ENCODE measurements at places on chromosomes 7 and 10.

GRCh38 chr7:20279979-20280378 lies 50.7 kb upstream of the ITGB8 start:
- DNase-seq, result no peak

DNA sequence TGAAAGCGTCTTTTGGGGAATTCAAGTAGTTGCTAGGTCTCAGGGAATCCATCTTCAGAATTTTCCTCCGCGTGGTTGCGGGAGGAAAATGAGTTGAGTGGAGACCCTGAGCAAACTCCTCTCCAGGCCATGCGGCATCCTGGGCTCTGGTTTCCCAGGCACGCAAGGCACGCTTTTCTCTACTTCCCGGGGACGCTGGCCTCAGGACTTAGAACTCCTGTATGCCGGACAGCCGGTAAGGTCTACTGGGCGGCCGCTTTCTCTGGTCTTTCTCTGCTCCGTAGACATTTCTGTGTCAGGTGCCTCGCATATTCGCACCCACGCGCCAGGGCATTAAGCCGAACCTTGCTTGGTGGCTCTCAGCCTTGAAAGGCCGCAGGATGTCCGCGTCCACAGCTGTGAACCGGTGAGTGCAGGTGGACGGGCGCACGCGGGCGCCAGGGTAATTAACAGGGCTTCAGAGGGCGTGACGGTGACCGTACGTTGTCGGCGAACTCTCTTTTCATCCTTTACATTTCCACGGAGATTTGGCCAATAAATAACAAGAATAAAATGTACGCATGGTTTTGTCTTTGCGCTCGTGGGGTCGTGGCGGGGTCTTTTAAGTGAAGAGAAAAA lies 992 bp upstream of the RBM20 start:
- DNase-seq, result no peak

DNA sequence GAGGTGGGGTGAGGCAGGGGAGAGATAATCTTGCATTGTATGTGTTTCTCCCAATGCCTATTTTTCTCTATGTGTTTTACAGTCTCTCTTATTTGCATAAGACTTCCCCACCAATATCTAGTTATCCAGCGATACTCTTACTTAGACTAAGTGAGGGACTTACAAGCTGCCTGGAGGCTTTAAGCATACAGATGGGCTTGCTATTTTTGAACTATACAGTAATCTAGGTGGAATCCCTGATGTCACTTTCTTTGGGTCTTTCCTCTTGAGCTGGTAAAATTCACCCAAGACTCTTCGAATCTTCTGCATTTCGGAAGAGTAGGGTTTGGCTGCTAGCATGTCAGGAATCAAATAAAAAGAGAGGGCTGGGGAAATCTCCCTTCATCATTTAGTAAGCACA lies 76.6 kb downstream of the NDUFB2 start:
- DNase-seq, result no peak

- DNase-seq, result no peak
These were observed 24.2 kb upstream of the MGMT start for GRCh38 chr10:129442866-129443265.

DNA sequence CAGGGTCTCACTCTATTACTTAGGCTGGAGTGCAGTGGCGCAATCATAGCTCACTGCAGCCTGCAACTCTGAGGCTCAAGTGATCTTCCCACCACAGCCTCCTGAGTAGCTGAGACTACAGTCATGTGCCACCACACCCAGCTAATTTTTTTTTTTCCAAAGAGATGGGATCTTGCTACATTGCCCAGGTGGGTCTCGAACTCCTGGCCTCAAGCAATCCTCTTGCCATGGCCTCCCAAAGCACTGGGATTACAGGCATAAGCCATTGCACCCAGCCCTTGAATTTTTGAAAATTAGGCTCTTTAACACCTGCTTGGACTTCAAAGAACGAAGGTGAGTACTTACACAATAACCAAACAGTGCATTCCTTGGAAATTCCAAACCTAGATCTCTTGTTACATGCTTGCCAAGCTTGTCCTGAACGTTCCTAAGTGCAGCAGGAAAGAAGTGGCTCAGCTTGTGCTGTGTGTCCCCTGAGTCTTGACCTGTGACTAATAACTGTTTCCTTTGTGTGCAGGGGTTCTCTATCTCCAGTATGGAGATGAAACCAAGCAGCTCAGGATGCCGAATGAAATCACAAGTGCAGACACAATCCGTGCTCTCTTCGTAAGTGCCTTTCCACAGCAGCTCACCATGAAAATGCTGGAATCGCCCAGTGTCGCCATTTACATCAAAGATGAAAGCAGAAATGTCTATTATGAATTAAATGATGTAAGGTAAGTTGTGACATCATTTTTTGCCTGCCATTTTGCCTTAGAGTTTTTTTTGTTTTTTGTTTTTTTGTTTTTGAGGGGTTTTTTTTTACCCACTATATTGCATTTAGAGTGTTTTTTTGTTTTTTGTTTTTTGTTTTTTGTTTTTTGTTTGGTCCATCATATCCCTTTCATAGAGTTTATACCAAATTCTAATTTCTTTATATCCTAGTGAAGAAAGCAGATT lies 223.8 kb downstream of the KIAA1217 start:
- DNase-seq, result no peak

DNA sequence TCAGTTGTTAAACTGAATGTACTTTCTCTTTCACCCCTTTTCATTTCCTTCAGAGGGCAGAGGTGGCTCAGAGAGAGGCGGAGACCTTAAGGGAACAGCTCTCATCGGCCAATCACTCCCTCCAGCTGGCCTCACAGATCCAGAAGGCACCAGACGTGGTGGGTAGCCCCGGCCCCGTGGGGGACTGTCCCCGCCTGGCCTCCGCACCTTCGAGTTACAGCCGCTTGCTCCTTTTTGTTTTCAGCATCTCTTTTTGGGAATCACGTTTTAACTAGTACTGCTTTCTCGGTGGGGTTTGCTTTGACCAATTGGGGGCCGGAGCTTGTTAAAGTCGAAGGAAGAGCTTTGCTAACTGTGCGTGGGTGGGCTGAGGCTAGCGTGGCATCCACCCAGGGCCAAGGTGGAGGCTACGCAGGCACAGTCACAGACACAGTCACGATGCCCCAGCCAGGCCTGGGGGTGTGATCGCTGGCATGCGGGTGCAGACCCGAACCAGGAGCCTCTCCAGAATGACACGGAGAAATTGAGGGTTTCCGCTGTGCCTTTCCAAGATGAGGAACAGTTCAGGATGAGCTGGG lies 116.2 kb upstream of the SH2B2 start:
- no peak for DNase-seq

- no peak for DNase-seq
These were observed 18.5 kb upstream of the EN2 start for GRCh38 chr7:155439311-155440017.

DNA sequence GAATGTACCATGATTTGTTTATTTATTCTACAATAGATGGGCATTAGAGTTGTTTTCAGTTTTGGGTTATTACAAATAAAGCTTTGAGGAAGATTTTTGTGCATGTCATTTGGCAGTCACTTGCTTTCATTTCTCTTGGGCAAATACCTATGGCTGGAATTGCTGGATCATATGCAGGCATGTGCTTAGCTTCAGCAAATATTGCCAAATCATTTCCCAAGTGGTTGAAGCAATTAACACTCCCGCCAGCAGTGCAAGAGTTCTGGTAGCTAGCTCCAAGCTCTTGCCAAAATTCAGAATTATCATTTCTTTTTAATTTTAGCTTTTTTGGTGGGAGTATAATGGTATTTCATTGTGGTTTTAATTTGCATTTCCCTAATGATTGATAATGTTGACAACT lies 32.9 kb upstream of the PCBD1 start:
- no peak for DNase-seq

GRCh38 chr10:113142601-113143362 lies 192.7 kb downstream of the TCF7L2 start:
- no peak for DNase-seq

GRCh38 chr7:25429731-25430130 lies 201.4 kb upstream of the NPVF start:
- DNase-seq, result no peak

DNA sequence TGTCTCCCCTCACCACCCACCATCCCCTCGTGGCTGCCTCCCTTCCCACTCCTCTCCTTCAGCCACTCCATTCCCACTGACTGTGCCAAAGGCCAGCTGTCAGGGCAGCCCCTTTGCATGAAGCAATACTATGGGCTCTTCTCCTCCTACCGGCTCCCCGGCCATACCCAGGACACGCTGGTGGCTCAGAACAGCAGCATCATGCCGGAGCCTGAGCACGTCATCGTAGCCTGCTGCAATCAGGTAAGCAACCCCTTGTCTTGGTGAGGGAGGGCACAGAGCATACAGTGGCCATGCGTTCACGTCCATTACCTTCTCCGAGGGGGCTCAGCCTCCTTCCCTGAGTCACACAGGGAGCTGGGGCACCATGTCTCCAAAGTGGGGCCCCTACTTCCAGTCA lies 11.6 kb downstream of the CHAT start:
- DNase-seq, result no peak

- no peak for DNase-seq
These were observed 11.0 kb downstream of the IMPDH1 start for GRCh38 chr7:128398841-128399135.

DNA sequence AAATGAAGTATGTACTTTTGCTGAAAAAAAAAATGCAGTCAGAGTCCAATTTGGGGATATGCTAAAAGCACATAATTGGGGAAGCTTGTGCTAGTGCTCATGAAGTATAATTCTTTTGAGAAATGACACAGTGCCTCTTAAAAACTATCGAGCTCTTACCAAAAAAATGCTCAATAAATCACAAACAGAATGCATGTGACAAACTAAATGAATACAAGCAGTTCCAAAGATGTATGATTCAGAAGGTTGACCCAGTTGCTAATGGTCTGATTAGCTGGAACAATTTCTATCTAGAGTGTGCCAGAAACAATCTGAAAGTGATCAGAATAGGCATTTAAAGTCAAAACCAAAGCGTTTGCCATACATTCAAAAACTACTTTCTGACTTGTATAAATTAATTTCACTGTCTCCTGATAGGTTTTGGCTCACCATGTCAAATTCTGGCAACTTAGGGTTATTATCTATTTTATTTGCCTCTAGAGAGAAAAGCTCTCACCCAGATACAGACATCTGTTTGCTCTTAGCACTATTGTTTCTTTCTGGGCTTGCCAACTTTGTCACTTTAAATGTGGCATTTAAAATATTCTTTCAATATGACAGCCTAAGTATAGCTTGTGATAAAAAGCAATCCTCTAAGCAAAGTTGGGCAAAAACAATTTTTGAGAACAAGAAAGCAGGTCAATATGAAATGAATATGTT lies 114.7 kb upstream of the AHR start:
- no peak for DNase-seq

- no peak for DNase-seq
These were observed 340.8 kb downstream of the PHTF2 start for GRCh38 chr7:78139335-78139734.

DNA sequence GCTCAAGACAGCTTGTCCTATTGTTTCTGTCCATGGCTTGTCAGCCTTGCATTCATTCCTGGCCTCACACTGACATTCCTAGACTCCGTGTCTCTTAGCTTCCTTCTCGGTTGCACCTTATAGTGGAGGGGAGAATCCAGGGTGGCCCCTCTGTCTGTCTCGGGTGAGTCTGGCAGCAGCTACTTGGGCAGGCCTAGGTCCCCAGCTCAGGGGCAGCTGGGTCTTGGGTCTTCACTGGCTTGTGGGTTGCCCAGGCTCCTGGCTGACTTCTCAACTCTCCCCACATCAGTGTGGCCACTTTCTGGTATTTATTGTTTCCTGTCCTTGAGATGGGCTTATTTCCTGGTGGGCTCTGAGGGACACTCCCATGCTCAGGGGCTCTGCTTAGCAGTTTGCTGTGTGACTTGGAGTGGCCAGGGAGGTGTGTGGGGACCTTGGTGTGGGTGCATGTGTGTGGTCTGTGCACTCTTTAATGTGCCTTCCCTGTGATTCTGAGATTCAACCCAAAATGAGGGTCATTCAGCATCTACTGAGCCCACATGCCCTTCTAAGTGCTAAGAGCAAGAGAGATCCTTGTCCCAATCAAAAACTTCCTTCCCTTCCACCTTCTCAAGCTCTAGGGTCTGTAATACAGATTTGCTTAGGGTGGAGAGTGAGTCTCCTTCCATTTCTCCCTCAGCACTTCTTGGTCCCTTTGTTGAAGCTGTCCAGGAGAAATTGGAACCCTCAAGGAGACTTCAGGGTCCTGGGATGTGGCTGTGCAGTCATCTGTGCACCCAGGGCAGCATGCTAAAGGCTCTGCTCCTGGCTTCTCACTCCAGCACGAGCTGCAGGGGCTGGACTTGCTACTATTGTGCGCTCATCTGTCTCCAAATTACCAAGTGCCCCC lies 20.1 kb downstream of the UPP1 start:
- DNase-seq, result no peak

DNA sequence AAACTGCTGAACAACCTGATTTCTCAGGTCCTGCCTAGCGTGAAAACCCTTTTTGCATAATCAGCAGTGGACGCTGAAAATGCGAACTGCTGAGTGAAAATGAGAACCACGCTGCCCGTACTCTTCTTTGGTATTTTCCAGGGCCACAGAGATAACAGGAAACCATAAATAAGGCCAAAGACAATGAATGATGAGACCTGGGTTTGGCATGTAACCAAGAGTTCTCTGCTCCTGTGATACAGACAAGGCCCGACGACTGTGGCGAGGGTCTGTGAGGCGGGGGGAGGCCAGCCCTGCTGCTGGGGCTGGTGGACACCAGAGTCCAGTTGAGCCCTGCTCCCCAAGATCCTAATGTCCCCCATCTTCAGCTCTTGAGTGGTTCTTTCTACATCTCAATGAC lies 236.0 kb downstream of the WDR11 start:
- DNase-seq, result no peak

GRCh38 chr10:95295031-95295755 lies 4.4 kb upstream of the PDLIM1 start:
- DNase-seq, result peak; percentile 8

DNA sequence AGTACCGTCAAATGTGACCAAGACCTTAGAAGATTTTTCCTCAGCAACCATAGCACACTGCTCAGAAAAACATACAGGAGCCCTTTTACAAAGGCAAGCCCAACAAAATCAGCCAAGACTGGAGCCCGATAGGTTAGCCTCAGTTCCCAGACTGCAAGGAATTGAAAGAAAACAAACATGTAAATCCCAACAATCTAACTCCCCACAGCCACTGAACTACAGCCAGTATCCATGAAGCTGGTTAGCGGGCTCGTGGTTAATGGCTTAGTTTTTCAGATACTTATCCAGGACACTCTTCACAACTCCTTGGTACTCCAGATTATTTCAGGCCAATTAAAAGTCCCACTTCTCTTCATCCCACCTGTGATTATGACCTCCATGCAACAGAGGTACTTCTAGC lies 201.6 kb downstream of the IPMK start:
- no peak for DNase-seq

- no peak for DNase-seq
These were observed 51.6 kb downstream of the DGKI start for GRCh38 chr7:137795211-137795610.

GRCh38 chr7:22234227-22234626 lies 122.7 kb downstream of the RAPGEF5 start:
- no peak for DNase-seq

DNA sequence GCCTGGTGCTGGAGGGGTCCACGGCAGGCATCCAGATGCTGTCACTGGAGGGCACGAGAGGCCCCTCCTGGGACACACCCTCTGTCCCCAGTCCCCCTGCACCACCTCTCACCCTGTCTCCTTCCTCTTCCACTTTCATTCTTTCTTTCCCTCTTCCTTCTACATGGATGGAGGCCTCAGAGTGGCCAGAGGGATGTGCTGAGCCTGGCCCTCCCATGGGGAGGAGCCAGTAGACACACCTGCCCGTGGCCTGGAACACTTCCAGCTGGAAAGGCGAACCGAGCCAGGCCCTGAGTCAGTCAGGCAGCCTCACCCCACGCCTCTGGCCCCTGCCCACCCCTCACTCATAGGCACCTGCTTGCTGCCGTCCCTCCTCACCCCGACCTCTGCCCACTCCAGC lies 55.9 kb upstream of the MXI1 start:
- DNase-seq, result no peak
